ENCODE measurements at places on chromosomes 5 and 9.
A peak's percentile ranks its signal among the peaks of the same experiment; 100 is the strongest.

- no peak for DNase-seq
These were observed 23.3 kb downstream of the RAD1 start for GRCh38 chr5:34891981-34892380.

DNA sequence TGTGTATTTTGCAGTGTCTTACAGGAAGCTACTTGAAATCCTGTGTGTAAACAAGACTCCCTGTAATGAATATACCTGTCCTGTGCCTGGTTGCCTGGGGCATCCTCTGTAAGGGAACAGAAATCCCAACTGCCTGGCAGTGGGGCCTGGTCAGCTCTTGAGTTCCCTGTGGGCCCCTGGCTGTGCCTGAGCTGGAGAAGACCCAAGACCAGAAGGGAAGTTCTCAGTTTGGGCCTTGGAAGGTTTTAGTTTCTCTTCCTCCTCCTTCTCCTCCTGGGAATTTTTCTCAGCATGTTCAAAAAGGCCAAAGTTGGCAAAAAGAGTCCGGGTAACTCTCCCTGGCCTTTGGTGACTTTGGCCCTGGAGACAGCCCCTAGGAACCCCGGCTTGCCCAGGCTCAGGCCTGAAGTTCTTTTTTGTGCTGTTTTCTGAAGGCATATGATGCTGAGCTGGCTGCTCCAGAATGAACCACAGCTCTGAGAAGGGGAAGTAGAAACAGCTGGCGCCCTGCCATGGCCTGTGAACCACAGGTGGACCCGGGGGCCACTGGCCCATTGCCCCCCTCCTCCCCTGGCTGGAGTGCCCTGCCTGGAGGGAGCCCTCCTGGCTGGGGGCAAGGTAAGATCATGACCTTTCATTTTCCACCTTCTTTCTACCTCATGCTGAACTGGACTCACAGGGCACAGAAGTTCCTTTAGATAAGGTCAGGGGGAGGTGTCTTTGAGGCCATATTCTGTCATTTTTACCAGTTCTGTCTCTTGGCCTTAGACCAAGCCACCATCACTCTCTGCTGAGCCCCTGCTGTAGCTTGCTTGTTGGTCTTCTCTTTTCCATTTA lies 5.8 kb downstream of the TMEM268 start:
- peak; percentile 57 for DNase-seq

DNA sequence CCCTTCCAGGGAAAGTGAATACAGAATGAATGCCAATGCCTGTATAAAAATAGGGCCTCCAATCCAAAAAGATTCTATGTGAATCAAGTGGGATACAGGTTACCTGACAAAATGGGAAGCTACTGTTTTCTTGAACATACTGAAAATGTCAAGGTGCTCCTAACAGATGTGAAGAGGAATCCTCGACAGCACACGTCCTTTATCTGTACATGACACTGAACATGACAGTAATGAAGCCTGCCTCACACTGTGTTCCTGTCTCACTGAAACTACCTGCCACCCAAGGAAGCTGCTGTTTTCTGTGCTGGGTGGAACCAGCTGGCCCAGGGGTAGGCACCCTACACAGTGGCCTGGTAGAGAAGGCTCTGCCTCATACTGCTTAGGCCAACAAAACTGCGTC lies 165.3 kb upstream of the RAPGEF1 start:
- no peak for DNase-seq

GRCh38 chr5:68771732-68772131 lies 322.1 kb upstream of the SLC30A5 start:
- DNase-seq = no peak

DNA sequence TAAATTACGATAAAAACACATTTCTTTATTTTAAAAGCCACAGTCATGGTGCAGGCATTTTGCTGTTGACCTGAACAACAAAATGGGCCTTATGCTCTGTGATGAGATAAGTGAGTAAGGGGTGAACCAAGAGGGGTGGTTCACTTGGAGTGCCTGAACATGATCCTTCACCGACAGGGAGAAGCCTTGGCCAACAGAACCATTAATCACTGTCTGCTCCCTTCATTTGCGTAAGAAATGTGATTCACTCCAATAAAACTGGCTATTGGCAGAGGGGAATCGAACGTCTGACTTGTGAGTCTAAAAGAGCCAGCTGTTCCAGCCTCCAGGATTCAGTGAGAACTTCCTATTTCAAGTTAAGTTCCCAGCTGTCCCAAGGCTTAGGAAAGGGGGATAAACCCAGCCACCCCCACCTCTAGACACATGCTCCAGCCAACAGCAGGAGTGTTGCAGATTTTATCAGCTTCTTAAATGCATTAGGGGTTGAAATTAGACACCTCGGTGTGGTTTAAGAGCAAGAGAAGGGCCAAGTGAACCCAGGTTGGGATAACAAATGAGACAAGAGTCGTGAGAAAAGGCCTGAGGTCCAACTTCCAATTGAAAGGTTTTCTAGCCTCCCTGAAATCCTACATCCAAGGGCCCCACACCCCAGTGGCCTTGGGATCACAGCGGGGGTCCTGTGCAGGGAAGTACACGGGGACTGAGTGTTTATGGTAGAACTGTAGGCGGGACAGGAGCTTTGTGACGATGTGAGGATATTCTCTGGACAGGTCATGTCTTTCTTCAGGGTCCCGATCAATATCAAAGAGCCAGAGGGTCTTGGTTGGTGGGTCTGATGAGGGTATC lies 131.4 kb upstream of the LHFPL2 start:
- no peak for DNase-seq

DNA sequence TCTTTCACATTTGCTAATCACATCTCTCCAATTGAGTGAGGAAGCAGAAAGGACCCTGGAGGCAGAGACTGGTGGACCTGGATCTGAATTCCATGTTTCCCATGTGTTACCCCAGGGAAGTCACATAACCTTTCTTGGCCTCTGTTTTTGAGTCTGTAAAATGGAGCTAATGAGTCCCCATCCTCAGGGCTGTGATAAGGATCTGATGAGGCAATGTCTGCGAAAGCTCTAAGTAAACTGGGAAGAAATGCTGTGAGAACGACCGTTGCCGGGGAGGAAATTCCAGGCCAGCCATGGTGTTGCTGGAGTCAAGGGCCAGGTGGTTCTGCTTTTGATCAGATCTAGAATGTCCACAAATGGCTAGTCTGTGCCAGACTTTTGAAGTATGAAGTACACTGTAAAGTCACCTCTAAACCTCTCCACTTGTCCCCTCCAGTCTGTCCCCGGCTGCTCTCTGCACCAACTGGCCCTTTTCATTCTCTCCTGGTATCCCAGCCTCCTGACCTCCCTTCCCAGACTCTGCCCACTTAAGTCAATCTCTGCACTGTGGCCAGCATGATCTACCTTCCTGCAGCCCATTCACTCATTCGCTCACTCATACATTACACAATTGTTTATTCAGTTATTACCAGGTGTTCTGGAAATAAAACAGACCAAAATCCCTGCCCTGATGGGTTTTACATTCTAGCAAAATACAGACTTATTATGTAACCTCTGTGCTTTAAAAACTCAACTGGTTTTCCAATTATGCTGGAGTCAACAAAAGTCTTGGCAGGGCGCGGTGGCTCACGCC lies 32.5 kb upstream of the N4BP3 start:
- no peak for DNase-seq

GRCh38 chr5:14614490-14614889 lies 32.9 kb downstream of the OTULINL start:
- no peak for DNase-seq

GRCh38 chr9:126435626-126436025 lies 109.0 kb downstream of the MVB12B start:
- DNase-seq = no peak

GRCh38 chr5:133454442-133454841 lies 157.9 kb downstream of the FSTL4 start:
- DNase-seq = no peak

GRCh38 chr9:114291064-114291474 lies 31.8 kb upstream of the ORM1 start:
- peak; percentile 88 for DNase-seq

GRCh38 chr5:36052538-36052937 lies 14.1 kb downstream of the UGT3A2 start:
- DNase-seq = no peak
